ENCODE measurements at places on chromosomes 3 and 15.
A peak's percentile ranks its signal among the peaks of the same experiment; 100 is the strongest.

DNA sequence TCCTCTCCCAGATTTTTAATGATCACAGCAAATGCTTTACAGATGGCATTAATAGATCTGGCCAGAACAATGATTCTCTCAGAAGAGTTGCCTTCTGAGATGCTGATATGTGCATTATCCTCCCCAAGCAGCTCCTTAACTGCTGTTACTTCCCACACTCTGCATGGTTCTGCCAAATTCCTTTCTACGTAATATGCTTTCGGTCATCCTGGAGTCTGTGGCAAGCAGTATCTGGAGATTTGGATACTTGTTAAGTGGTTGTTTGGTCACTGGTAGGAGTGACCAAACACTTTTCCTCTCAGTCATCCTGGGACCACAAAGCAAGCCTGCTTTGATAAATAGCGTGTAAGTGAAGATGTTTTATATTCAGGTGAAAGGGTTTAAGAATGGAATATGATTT, 71.1 kb upstream of the CCNL1 start:
- DNase-seq: no peak

DNA sequence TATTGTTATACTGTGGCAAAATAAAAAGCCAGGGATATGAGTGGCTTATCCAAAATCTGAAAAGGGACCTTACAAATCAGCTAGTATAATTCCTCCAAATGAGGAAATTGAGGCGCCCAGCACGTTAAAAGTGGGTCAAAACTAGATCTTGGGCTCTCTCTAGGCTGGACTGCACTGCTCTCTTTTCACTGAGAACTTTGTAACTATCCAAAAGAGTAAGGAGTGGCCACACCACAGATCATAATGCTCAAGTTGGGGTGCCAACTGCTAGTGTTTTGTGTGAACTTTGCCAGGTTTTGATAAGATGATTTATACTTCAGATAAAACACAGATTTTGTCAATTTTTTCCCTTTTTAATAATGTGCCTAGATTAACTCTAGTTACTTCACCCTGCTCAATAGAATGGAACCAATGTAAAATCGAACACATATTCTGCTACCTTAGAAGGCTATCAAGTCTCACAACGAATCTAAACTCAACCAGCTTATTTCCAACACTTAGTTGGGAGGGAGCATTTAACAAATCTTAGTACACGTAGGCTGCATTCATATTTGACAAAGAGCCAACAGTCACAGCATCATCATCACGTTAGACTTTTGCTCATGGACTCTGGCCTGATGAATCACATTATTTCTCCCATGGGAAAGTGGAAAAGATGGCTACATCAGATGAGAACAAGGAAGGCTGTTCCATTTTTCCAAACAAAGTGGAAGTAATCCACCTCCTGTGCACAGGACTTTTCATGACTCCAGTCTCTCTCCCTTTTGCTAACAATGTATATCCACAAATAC, 64.4 kb downstream of the ABI3BP start:
- no peak for DNase-seq

GRCh38 chr3:28973609-28974008, 307.3 kb upstream of the RBMS3 start:
- no peak for DNase-seq

DNA sequence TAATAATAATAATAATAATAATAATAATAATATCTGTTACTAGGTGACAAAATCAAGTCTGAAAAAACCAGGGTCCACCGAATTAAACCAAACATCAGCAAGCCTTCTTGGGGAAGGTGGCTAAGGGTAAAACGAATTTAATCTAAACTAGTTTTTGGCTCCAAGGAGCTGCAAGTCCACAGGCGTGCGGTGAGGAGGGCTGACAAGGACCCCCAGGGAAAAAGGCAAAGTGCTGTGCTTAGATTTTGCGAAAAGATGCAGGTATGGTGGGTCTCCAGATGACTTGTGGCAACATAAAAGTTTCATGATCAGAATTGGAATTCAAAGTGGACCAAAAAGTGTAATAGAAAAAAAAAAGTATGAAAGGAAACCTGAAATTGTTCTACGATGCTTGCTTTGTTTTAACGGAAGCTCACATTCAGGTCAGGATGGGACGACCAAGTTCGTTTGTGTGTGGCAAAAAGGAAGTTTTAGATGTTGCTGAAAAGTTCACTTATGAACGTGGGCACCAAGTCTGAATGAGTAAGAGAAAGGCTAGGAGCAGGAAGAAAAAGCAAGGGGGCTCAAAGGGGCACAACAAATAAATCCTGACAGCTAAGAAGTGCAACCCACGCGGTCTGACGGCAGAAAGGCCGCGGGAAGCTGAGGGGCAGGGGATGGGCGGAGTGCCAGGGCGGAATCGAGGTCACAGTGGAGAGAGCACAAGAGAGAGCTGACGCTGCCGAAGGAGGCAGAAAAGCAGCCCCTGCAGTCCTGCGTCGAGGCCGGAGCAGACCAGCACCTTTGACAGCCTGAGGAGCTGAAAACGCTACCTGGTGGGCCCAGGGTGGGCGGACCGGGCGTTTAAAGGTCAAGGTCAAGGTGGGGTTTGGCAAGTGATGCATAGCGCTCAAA, 1.1 kb downstream of the WDR82 start:
- peak; percentile 91 for DNase-seq

GRCh38 chr3:187044206-187044605, 95.1 kb downstream of the RPL39L start:
- DNase-seq: no peak

DNA sequence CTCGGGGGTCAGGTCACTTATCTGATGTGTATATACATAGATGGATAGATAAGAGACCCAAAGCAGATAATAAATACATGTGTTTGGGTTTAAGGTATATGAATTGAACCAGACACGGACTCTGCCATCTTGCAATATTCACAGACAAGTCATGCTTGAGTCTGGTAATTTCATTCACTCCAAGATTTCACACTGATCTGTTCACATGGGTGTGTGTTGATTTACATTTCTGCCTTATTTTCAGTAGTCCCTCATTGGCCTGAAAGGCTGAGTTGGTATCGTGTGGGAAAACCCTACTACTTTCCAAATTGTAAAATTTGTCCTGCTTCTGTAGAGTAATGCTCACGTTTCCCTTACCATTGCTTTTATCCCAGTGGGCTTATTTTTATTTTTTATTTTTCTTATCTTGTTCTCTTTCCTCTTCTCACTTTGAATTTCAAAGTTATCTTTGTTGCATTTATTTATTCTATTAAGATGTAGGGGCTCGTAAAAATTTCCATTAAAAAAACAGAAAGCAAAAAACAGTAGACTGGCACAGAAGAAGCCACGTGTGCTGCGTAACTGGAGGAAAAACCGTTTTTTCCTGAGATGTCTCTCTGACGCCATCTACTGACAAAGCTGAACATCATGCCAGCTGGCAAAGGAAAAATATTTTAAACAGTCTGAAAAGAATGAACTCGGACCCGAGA, 10.8 kb upstream of the MFSD1 start:
- no peak for DNase-seq

GRCh38 chr3:110165370-110165743, 828.0 kb upstream of the DPPA4 start:
- DNase-seq: no peak

- DNase-seq: no peak
Observed at GRCh38 chr3:101850246-101851051, 1.1 kb downstream of the NFKBIZ start.

DNA sequence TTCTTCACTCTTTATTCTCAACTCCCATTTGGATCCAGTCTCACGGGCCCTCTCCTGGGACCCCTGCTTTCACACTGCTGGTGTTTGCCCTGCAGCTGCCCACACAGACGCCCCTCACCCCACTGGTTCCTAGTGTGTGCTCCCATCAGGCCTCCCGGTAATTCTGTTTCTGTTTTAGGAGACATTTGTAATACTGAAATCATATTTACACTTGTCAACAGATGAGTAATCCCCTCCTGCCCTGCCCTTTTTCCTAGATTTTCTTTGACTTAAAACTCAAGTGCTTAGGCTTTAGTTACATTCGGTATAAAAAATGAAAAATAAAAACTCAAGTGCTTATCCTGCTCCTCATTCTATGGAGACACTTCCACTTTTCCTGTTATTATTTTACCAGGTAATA, 18.4 kb upstream of the ABTB1 start:
- DNase-seq: no peak

Measured in Right ventricle myocardium inferior (tissue), 1 donor.